ENCODE measurements at places on chromosomes 4 and X.

GRCh38 chr4:100533741-100534140, 15.9 kb upstream of the EMCN start:
- no peak for DNase-seq
- no peaks in the 10 kb centered on the region for H3K4me1 ChIP-seq
- H3K27ac ChIP-seq, result no peak overlapping the region
- no peaks in the 10 kb centered on the region for H3K36me3 ChIP-seq
- H3K4me3 ChIP-seq, result no peak overlapping the region
- no peaks in the 10 kb centered on the region for H3K27me3 ChIP-seq

DNA sequence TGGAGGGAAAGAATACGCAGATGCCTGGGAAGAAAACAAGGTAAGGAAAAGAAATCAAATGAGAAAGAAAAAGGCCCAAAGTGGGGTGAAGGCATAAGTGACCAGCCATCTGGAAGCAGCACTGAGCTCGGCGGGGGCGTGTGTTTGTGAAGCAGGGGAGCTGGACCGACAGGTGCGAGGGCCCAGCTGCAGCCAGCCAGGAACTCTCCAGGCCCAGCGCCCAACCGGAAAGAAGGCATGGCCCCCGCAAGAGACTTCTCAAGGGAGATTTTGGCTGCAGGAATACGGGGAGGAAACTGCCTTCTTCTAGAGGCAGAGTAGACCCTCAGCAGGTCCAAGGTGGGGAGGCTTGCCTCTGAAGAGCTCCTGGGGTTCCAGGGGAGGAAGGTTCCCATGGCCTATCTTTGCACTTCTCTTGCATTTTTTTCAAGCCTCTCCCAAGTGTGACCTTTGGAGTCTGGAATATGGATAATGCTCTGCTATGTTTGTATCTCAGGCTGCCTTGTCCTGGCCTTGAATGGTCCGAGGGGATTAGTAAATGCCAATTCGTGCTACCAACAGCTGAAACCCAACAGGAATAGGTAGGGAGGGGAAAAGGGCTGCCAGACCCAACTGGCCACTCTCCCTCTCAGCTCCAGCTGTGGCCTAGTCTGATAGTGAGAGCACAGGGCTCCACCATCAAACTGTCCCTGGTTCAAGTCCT, 10.8 kb upstream of the CITED1 start:
- no peak for DNase-seq
- no peak overlapping the region for H3K4me3 ChIP-seq
- no peaks in the 10 kb centered on the region for H3K4me1 ChIP-seq

- H3K4me1 ChIP-seq, result no peaks in the 10 kb centered on the region
- DNase-seq, result no peak
- no peaks in the 10 kb centered on the region for H3K27me3 ChIP-seq
- H3K27ac ChIP-seq, result no peak overlapping the region
- no peaks in the 10 kb centered on the region for H3K36me3 ChIP-seq
Measured at GRCh38 chr4:77358315-77358928, 201.4 kb downstream of the CCNG2 start.

- no peak overlapping the region for H3K27ac ChIP-seq
- H3K27me3 ChIP-seq, result no peaks in the 10 kb centered on the region
- H3K4me3 ChIP-seq, result no peak overlapping the region
- no peaks in the 10 kb centered on the region for H3K36me3 ChIP-seq
- no peaks in the 10 kb centered on the region for H3K4me1 ChIP-seq
Measured at GRCh38 chr4:37988670-37989069, 28.5 kb downstream of the PTTG2 start.

GRCh38 chr4:188308142-188308541, 168.9 kb downstream of the TRIML1 start:
- H3K4me3 ChIP-seq, result no peak overlapping the region
- no peak overlapping the region for H3K27ac ChIP-seq
- H3K36me3 ChIP-seq, result no peaks in the 10 kb centered on the region
- no peak for DNase-seq
- no peaks in the 10 kb centered on the region for H3K27me3 ChIP-seq

GRCh38 chrX:38898261-38898660, 97.0 kb downstream of the MID1IP1 start:
- H3K36me3 ChIP-seq, result no peaks in the 10 kb centered on the region
- no peak overlapping the region for H3K27ac ChIP-seq
- no peak for DNase-seq

GRCh38 chr4:61049018-61049417, 151.1 kb upstream of the ADGRL3 start:
- no peak for DNase-seq

DNA sequence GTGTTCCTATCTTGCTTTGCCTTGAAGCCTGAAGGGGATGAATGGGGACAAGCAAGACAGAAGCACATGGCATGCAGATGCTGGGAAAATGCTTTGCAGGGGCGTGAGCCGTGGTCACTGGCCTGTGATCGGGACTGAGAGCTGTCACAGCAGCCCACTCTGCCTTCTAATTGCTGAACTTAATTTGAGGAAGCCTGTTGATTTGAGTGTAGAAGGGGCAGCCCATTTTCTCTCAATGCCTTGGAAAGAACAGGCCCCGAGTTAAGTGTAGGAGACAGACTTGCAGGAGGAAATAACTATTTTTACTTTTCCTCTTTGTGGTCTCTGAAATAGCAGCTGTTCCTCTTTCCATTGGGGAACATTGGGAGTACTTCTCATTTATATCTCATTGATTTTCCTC, 26.1 kb upstream of the TBC1D1 start:
- H3K4me1 ChIP-seq, result no peaks in the 10 kb centered on the region
- H3K4me3 ChIP-seq, result no peak overlapping the region
- no peak for DNase-seq
- peaks cover 16% of the 10 kb centered on the region for H3K36me3 ChIP-seq
- no peaks in the 10 kb centered on the region for H3K27me3 ChIP-seq

DNA sequence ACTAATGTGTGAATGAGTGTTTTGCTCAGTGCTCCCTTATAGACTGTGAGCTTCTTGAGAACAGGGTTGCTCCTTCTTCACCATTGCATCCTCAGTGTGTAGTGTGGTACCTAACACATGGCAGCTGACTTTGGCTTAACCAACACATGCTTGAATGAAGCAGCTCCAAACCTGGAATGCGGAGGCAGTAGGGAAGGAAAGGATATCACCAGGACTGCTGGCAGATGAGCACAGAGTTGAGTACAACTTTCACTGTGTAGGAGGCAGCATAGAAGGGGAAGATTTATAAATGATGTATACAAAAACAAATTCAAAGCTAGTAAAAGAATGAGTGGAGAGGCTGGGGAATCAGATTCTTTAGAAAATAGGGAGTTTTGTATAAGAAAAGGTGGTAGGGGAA, 174.3 kb downstream of the SLIT2 start:
- H3K27ac ChIP-seq, result no peak overlapping the region
- no peak overlapping the region for H3K4me3 ChIP-seq
- H3K4me1 ChIP-seq, result no peaks in the 10 kb centered on the region
- H3K27me3 ChIP-seq, result no peaks in the 10 kb centered on the region
- H3K36me3 ChIP-seq, result no peaks in the 10 kb centered on the region
- DNase-seq, result no peak

- no peaks in the 10 kb centered on the region for H3K36me3 ChIP-seq
- no peak for DNase-seq
- no peak overlapping the region for H3K4me3 ChIP-seq
- no peak overlapping the region for H3K27ac ChIP-seq
- H3K27me3 ChIP-seq, result no peaks in the 10 kb centered on the region
Measured at GRCh38 chr4:29310252-29310651, 1409.9 kb upstream of the PCDH7 start.

GRCh38 chr4:173171987-173172386, 3.4 kb downstream of the GALNT7 start:
- H3K36me3 ChIP-seq, result no peaks in the 10 kb centered on the region
- no peak for DNase-seq
- H3K27ac ChIP-seq, result no peak overlapping the region
- peaks cover 15% of the 10 kb centered on the region for H3K4me1 ChIP-seq
- no peaks in the 10 kb centered on the region for H3K27me3 ChIP-seq

GRCh38 chr4:15232366-15233263, 195.2 kb upstream of the C1QTNF7 start:
- H3K36me3 ChIP-seq, result no peaks in the 10 kb centered on the region
- H3K4me1 ChIP-seq, result no peaks in the 10 kb centered on the region
- peak overlapping the region; percentile 4 for H3K27ac ChIP-seq
- H3K27me3 ChIP-seq, result no peaks in the 10 kb centered on the region
- DNase-seq, result no peak

- H3K36me3 ChIP-seq, result no peaks in the 10 kb centered on the region
- H3K27ac ChIP-seq, result no peak overlapping the region
- H3K4me3 ChIP-seq, result no peak overlapping the region
- H3K4me1 ChIP-seq, result no peaks in the 10 kb centered on the region
- H3K27me3 ChIP-seq, result no peaks in the 10 kb centered on the region
- no peak for DNase-seq
Measured at GRCh38 chr4:24607334-24607733, 23.0 kb upstream of the DHX15 start.

GRCh38 chr4:48028696-48029095, 12.1 kb downstream of the NIPAL1 start:
- H3K36me3 ChIP-seq, result no peaks in the 10 kb centered on the region
- no peak overlapping the region for H3K27ac ChIP-seq
- no peaks in the 10 kb centered on the region for H3K4me1 ChIP-seq

DNA sequence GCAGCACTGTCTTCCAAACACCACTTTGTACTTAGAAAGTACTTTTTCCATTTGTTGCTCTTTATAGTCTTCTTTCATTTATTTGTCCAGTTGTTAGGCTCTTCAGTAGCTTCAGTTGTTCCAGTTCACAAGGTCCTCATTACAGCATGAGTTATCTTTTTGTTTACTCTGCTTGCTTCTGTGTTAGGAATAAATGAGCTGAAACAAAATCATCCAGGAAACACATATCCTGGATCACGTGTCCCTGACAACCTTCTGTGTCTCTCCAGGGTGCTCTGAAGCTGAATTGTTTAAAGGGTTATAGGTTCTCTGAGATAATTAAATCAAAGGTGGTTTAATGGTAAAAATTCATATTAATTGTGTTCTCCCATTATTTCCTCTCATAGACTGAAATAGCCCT, 19.9 kb upstream of the KLHL8 start:
- no peak overlapping the region for H3K27ac ChIP-seq
- DNase-seq, result no peak
- H3K27me3 ChIP-seq, result no peaks in the 10 kb centered on the region
- no peak overlapping the region for H3K4me3 ChIP-seq

DNA sequence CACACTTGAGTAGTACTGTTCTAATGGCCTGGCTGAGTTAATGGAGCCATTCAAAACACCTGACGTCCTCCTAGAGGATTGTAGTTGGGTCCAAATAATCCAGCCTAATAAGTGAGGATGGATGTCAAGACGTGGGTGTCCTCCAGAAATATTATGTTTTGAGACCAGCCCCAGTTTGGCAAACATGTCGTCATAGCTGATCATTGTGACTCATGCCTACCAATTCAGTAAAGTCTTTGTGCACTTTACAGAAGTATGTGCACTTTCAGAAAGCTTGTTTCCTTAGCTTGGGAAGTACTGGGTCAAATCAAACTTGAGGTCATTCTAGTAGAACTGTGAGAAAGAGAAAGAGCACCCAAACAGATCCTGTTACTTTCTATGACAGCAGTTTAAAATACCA, 37.6 kb upstream of the GLRA2 start:
- no peaks in the 10 kb centered on the region for H3K4me1 ChIP-seq
- no peak overlapping the region for H3K27ac ChIP-seq
- H3K4me3 ChIP-seq, result no peak overlapping the region
- no peaks in the 10 kb centered on the region for H3K27me3 ChIP-seq

DNA sequence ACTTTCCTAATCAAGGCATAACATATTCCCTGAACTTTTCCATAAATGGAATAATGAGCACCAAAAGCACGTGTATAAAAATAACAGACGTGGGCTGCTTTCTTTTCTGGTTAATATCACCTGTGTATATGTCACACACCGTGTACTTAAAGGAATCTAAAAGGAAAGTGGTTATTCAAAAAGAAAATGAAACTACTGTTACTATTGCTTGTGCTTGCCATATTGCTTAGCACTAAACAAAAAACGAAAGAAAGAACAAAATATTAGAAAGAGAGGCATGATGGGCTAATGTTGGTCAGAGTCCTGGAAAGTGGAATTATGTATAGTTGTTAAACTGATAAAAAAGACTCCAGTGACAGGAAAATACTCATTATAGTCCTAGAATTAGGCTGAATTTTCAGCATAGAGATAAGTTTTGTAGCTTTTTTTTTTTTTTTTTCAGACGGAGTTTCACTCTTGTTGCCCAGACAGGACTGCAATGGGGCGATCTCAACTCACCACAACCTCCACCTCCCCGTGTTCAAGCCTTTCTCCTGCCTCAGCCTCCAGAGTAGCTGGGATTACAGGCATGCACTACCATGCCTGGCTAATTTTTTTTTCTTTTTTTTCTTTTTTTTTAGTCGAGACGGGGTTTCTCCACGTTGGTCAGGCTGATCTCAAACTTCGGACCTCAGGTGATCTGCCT, 123.2 kb downstream of the PABPC4L start:
- no peaks in the 10 kb centered on the region for H3K36me3 ChIP-seq
- no peak overlapping the region for H3K4me3 ChIP-seq
- H3K27ac ChIP-seq, result no peak overlapping the region
- DNase-seq, result no peak
- H3K4me1 ChIP-seq, result no peaks in the 10 kb centered on the region

DNA sequence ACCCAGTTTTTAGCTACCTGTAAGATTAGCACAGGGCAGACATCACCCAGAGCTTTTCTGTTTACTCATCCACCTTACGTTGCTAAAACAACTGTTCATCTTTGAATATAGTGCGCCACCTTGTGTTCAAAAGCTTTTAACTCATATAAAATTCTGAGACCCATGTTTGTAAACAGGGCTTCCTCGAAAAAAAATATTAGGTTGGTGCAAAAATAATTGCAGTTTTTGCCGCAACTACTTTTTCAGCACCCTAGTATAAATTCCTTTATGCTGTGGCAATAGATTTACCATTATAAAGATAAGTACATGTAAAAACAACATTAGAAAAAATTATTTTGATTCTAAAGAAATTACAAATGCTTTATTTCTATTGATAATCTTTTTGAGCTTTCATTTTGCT, 147.9 kb downstream of the LRBA start:
- H3K27ac ChIP-seq, result no peak overlapping the region
- no peaks in the 10 kb centered on the region for H3K27me3 ChIP-seq
- no peaks in the 10 kb centered on the region for H3K36me3 ChIP-seq
- no peak for DNase-seq
- no peaks in the 10 kb centered on the region for H3K4me1 ChIP-seq

DNA sequence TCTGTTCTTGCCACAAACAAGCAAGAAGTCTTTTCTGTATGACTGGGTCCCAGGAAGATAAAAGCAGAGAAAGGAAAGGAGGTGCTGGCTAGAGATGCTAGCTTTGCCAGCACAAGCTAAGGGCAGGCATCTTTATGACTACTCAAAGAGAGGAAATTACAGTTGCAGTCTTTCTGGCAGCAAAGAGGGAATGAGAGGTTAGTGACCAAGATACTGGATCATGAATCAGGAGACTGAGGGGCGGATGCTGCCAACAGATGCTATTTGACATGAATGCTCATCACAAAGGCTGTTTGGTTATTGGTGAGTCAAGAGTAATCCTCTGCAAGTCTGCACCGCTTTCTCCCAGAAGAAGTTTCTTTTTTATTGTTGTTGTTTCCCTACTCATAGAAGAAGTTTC, 5.5 kb upstream of the XIAP start:
- no peaks in the 10 kb centered on the region for H3K27me3 ChIP-seq
- H3K4me1 ChIP-seq, result no peaks in the 10 kb centered on the region
- H3K27ac ChIP-seq, result no peak overlapping the region
- H3K36me3 ChIP-seq, result no peaks in the 10 kb centered on the region
- no peak overlapping the region for H3K4me3 ChIP-seq

- no peaks in the 10 kb centered on the region for H3K4me1 ChIP-seq
- no peaks in the 10 kb centered on the region for H3K36me3 ChIP-seq
- no peak within 1 kb of the TSS for H3K27ac ChIP-seq
- no peak within 1 kb of the TSS for H3K4me3 ChIP-seq
Measured at GRCh38 chrX:103063918-103064434, at the start of gene BEX1. Gene BEX1 (minus strand): TSS chrX:103064171. CDS start chrX:103063274, 897 bp downstream.

GRCh38 chr4:106493086-106493485, 124.5 kb upstream of the GIMD1 start:
- H3K27ac ChIP-seq, result no peak overlapping the region
- H3K36me3 ChIP-seq, result no peaks in the 10 kb centered on the region
- no peaks in the 10 kb centered on the region for H3K27me3 ChIP-seq
- H3K4me1 ChIP-seq, result no peaks in the 10 kb centered on the region
